Fibroblast of skin of right biceps (primary cell): ENCODE measurements at places on chromosomes 4 and X.

DNA sequence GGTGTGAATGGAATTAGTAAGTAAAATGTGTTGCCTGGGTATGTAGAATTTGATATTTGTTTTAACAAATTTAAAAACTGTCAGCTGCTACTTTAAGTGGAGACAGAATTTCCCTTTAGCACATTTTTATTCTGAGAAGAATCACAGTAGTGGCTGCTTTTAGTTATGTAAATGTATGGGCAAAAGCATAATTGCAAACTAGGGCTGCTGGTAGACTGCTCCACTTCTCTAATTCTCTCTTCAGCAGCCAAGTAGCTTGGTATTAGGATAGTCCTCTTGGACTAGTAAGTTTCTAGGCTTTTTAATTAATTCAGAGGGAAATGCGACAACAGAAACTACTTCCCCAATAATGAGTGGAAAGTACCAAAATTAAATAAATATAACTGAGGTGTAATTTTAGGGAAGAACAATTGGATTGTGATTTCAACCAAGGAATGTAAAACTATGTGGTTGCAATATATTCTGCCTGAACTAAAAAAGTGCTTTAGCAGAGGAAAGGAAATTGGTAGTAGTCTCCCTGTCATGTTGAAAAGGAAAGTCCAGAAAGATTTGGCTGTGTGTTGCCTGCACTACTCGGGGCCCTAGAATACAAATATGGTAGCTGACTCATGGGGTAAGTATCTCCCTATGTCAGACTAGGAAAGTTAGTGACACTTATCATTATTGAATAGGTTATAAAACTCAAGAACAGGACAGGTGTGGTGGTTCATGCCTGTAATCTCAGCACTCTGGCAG, 9.2 kb upstream of the EIF4E start:
- DNase-seq = peak; percentile 62

DNA sequence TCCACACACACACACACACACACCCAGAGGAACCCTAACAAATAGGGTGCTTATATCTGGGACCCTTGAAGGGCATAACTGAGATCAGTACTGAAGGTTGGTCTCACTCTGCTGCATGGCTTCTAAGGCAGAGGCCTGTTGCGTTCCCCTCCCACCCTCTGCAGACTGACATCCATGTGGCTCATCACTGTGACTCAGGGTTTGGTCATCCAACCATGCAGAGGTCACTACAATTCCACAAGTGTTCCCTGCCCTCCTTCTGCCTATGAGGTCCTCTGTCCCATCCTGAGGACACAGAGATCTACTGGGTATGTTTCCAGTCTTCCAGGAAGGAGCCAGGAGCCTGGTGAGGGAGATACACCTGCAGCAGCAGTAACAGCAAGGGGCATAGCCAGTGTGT, 55.8 kb downstream of the XAGE2 start:
- DNase-seq = peak; percentile 69

DNA sequence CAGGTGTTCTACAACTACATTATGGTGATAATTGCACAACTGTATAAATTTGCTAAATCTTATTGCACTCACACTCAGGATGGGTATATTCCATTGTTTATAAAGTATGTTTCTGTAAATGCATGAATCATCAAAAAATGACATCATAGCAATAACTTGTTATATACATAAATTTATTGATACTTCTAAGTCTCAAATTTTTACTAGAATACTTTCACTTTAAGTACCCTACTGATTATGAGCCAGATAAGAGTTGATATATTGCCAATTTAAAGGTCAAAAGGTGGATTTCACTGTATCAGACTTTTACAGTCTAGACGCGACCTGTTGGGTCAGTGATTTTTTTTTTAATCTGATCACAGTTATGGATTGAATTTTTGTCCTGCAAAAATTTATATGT, 37.4 kb upstream of the MTMR1 start:
- DNase-seq = no peak

DNA sequence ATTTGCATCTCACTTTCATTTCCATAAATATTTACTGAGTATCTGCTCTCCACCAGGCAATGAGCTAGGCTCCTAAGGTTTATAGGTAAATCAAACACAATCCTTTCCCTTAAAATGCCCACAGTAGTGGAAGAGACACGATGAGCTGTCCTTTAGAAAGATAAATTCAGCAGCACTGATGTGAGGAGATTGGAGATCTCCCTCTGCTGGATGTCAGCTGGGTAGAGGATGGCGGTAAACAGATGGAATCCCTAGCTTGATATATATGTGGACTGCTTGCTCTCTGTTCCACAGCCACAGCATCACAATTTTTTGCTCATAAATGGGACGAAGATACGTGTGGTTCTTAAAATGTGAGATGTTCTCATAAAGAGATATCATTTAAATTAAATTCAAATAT, 216.4 kb upstream of the RASGEF1B start:
- DNase-seq = peak; percentile 2

GRCh38 chr4:124642846-124643245, 69.7 kb downstream of the ANKRD50 start:
- no peak for DNase-seq

GRCh38 chr4:54659313-54659712, 1.6 kb downstream of the KIT start:
- DNase-seq = no peak

- peak; percentile 99 for DNase-seq
Observed at GRCh38 chr4:54082168-54082567, 17.8 kb upstream of the CHIC2 start.

GRCh38 chrX:2243913-2244460, 256.8 kb downstream of the DHRSX start:
- peak; percentile 87 for DNase-seq

DNA sequence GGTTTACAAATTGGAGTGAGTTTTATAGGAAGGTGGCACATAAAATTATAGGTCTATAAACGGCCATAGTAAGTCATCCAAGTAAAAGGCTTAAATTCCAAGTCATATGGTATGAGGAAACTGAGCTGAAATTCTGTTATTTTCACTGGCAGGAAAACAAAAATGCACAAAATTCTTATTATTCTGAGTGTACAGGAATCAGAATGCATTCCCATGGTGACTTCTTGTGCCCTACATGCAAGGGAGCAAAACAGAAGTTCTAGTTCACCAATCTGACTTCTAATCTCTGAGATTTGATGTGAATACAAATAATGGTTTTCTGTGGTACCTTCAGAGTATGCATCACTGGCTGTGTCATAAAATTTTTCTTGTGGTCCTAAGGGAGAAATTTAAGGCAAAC, 102.9 kb downstream of the CLCN4 start:
- DNase-seq = peak; percentile 67

- DNase-seq = peak; percentile 17
Observed at GRCh38 chr4:153733751-153734448, 25.9 kb downstream of the RNF175 start.

DNA sequence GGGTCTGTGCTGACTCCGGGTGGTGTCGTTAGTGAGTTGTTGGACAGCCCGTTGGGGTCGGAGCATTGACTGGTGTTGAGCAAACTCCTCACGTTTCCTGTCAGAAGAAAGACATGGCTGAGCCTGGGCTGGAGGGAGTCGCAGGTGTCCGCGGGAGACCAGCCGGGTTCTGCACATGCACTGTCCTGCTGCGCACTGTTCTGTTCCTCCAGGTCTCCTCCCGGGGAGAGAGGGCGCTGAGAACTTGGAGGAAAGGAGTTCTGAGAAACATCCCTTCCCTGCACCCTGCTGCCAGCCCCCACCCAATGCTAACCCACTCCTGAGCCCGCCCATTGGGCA, 1.1 kb downstream of the ZNF141 start:
- DNase-seq = peak; percentile 8

GRCh38 chr4:148270630-148271029, 171.6 kb downstream of the NR3C2 start:
- peak; percentile 1 for DNase-seq

DNA sequence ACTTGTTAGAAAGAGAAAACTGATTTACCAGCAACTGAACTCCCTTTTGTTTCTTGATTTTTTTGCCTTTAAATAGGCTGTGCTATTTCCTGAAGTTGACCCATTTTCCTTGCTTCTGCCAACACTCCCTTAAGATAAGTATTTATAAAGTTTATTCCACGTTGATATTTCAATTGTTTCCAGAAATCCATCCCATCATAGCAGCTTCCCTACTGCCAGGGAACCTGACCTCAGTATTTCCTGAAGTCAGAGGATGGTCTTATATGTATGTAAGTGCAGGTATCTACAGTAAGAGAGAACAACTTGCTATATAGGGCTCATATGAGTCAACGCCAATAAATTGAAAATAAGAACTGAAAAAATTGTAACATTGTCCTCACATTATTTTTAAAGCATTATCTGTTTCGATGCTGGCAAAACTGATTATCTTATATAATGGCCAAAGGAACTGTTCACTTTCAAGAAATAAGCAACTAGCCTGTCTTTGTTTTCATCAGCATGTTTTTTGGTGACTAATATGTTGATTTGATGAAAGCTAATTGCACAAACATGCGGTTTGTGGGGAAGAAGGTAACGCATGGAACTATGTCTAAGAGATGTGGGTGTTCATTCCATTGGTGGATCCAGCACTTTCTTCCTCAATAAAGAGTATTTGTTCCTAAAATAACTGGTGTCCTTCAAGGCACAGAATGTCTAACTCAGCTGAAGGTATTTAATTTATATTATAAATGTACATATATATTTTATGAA, 4.7 kb downstream of the LIMCH1 start:
- no peak for DNase-seq

- no peak for DNase-seq
Observed at GRCh38 chr4:44662623-44663005, 11.2 kb upstream of the YIPF7 start.

GRCh38 chr4:100609810-100610209, 92.0 kb upstream of the EMCN start:
- DNase-seq = no peak

- DNase-seq = peak; percentile 19
Observed at GRCh38 chr4:10006231-10006600, 15.1 kb downstream of the SLC2A9 start.

DNA sequence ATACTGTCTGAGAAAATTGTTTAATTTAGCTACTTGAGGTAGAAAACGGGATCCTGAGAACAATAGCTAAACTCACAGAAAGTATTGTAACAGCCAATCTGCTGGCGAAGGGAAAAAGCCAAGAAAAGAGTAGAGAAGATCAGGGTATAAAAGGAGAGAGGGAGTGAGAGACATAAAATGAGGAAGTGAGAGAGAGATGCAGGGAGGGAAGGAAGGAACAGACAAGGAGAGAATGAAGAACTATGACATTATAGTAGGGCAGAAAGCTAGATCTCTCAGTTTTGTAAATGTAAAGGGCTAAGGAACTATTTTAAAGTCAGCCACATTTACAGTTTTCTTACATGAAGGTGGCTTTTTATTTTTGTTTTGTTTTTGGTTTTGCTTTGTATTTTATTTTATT, 1.6 kb upstream of the GIMD1 start:
- no peak for DNase-seq

DNA sequence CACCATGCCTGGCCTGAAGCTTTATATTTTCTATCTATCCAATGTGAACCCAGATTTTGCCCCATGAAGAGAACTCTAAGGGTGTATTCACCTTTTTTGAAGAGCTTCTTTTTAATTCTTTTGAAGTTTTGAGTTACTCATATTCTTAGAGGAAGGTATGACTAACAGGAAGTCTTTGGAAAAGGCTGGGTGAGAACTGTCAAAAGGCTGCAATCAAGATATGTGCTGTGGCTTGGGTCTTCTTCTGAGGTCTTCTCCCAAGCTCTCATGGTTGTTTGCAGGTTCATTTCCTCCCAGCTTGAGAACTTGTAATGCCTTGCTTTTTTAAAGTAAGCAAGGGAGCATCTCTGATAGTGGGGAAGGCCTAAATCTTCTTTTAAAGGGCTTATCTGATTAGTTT, 3.1 kb upstream of the C4orf17 start:
- no peak for DNase-seq

- DNase-seq = peak; percentile 6
Observed at GRCh38 chrX:75603833-75604232, 81.0 kb upstream of the ZDHHC15 start.

DNA sequence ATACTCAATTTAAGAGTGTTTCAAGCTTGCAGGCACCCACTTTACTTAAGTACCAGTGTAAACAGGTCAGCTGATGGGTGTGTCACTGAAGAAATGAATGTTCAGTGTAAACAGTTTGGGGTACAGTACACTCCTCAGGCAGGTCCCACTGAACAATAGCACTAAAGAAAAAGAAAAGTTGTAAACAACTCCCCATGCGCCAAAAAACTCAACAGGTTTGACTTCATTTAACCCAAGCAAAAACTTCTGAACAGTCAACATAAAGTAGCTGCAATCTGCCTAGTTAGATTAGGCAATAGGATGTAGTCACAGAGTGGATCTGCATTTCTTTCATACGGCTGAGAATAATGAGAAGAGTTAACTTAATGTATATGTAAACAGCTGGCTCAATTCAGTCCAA, 93.2 kb downstream of the FAM13A start:
- DNase-seq = no peak

GRCh38 chr4:86592553-86593249, 1.4 kb upstream of the PTPN13 start:
- peak; percentile 61 for DNase-seq

DNA sequence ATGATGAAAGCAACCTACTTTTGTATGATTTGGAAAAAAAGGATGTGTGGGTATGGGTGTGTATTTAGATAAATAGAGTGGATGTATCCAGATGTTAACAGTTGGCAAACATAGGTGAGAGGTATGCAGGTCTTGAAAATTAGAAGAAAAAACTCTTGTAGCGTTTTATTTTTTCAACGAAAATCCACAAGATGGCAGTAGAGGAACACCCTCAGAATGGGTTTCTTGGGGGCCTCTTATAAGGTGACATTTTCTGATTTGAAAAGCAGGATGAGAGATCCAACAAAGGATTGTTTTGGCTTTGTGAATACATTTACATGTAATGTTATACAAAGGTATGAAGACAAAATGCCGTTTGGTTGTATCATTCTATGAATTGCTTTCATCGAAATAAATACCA, 68.3 kb downstream of the FMR1NB start:
- DNase-seq = peak; percentile 33

DNA sequence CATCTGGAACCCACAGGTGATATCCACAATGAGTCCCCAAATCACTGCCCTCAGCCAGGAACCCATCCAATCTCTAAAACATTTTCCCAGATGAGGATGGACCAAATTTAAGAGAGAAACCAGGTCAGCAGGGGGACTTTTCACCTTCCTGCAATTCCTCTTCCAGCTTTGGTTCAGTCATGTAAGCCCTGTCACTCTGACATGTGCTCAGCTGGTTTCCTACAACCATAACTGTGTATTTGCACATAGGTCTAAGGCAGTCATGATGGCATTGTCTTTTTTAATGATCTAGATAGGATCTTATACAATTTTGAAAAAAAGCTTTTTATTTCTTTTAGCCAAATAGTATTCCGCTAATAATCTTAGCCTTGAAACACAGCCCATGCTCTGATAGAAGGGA, 6.5 kb downstream of the CXXC4 start:
- DNase-seq = no peak

- DNase-seq = no peak
Observed at GRCh38 chrX:20029728-20030127, 38.9 kb upstream of the BCLAF3 start.

- DNase-seq = no peak
Observed at GRCh38 chr4:97653701-97654100, 489.6 kb downstream of the STPG2 start.

DNA sequence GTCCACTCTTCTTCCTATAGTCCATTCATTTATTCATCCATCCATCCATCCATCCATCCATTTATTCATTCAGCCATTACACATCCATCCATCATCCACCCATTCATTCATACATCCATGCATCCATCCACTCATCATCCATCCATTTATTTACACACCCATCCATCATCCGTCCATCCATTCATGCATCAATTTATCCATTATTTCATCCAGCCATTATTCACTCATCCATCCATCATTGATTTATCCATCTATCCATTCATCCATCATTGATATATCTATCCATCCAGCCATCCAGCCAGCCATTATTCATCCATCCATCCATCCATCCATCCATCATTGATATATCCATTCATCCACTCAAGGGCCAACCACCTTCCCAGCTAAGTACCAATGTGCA, 12.7 kb downstream of the CPZ start:
- no peak for DNase-seq
